ENCODE measurements at places on chromosomes 2 and 18.

DNA sequence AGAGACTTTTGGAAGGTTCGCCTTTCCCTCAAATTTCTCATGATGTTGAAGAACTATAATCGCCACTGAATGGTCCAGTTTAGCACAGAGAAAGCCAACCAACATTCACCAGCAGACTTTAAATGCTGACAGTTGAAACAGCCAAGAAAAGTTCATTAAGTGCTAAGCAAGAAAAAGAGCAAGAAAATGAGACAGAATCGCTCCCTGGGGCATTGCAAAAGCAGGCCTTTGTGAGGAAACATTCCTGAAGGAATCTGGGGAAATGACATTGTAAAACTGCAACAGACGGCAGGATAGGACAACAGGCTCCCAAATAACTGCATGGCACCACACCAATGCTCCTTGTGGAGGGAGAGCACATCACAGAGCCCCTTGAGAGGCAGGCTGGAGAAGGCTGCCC lies 269.3 kb upstream of the ID2 start:
- no peak for DNase-seq

GRCh38 chr2:143110758-143111428 lies 18.3 kb upstream of the ARHGAP15 start:
- peak; percentile 33 for DNase-seq

GRCh38 chr2:214529514-214529913 lies 118.7 kb downstream of the VWC2L start:
- DNase-seq, result no peak

GRCh38 chr2:212726403-212726802 lies 187.8 kb upstream of the ERBB4 start:
- no peak for DNase-seq

DNA sequence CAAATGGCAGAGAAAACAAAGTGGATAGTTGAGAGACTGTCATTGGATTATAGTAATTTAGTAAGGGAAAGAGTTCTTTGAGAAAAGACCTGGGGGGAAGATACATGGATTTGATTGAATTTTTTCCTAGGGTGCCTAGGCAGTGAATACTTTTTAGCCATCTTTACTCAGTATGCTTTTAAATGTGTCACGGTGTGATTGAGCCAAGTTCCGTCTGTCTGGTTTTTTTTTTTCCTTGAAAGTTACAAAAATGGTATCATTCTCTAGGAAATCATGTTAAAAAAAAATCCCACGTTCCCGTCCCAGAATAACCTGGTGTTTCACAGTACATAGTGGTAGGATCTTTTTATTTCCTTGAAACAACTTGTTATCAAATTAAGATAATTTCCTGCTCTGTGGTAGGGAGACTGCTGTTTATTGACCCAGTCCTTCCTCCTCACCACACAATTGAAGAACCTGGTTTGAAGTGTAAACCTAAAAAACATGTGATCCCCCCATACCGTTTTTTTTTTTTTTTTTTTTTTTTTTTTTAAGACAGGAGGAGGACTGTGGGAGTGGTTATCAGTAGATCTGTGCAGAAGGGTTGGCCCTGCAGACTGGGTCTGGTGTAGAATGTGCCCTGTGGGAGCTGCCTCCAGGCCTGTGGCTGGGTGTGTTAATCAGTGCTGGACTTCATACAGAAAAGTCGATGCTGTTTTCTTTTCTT lies 55.1 kb downstream of the DGKD start:
- no peak for DNase-seq

DNA sequence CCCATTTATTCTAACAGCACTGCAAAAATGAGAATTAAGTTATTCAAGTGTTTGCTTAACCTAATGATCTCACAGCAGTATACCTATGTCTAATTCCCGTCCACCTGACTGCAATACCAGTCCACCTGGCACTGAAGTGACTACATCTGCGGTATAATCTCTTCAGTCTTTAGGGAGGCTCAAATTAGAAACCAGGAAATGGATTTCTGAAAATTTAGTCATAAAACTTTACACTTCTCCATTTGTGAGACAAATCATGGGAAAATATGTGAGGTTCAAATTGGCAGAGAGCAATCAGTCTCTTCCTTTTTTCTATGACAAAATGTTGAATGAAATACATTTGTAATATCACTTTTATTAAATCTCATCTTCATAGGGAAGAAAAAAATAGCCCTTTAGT lies 33.0 kb downstream of the FTCDNL1 start:
- DNase-seq, result no peak

GRCh38 chr2:73033766-73034381 lies 37.6 kb downstream of the SFXN5 start:
- DNase-seq, result no peak

GRCh38 chr2:655626-656025 lies 21.6 kb downstream of the TMEM18 start:
- no peak for DNase-seq

- DNase-seq, result no peak
These were observed 62.5 kb downstream of the DAW1 start for GRCh38 chr2:227933884-227934283.

GRCh38 chr2:238155761-238156694 lies 2.7 kb upstream of the ERFE start:
- no peak for DNase-seq

GRCh38 chr18:45361125-45361851 lies 254.0 kb upstream of the SLC14A2 start:
- DNase-seq, result no peak

DNA sequence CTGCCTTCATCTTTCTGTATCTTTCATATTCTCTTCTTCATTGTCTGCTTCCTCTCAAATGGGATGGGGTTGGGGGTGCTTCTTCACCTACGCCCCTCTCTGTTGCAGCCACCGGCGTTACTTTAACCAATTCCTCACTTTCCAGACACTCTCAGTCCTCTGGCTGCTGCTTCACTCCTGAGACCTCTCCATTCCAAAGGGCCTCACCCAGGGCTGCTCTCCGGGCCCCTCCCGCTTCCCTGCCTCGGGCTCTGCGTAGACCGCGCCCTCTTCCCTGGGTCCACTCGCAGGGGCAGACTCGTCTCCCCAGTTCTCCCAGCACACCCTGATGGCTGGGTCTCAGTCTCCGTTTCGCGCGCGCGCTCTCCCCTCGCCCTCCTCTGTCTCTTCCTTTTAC lies 926 bp downstream of the SERPINB8 start:
- DNase-seq, result no peak

DNA sequence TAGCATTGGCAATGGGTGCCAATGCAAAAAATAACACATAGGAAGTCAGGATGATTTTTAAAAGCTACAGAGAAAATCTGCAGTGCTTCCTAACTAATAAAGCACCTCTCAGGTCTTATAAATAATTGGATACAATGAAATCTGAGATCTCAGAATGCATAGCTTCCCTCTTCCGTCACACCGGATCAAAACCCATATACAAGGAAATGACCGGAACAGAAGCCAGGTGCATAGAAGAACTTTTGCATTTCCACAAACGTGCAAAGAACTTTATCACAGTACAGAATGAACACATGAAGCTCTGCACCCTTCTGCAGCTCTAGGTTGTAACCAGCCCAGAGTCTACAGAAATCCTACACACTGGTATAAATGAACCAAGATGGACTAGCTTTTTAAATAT lies 145.4 kb downstream of the TCF4 start:
- DNase-seq, result no peak

DNA sequence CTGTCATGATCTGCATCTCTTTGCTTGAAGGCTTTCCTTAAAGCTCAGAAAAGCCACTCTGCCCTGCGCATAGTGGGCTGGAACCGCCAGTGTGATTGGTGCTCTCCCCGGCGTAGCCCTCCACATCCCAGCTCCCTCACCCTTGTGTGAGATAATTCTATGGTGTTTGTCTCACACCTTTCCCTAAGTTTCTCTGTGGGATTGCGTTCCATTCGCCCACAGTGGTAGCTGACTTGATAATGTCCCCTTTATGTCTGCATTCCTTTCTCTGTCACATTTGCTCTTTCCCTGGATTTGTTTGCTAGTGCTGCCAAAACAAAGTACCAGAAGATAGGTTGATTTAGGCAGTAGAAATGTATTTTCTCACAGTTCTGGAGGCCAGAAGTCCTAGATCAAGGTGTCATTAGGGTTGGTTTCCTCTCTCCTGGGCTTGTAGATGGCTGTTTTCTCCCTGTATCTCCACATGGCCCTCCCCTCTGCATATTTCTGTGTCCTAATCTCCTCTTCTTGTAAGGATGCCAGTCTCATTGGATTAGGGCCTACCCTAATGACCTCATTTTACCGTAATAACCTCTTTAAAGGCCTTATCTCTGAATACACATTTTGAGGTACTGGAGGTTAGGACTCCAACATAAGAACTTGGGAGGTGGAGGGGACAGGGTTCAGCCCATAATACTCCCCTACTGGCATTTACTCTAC lies 7.4 kb upstream of the TMEM87B start:
- DNase-seq, result no peak

Data from stimulated activated CD8-positive, alpha-beta memory T cell treated with anti-CD3 and anti-CD28 coated beads, Interleukin-15, amount 100 ng/mL, for 48 hours (primary cell).